ENCODE measurements at places on chromosomes 13 and 19.

- ATAC-seq = peak; percentile 97
Measured at GRCh38 chr19:19865750-19866610, at the start of gene ZNF253. ZNF253 (plus strand) TSS chr19:19865882; CDS start chr19:19865997, 115 bp downstream.

DNA sequence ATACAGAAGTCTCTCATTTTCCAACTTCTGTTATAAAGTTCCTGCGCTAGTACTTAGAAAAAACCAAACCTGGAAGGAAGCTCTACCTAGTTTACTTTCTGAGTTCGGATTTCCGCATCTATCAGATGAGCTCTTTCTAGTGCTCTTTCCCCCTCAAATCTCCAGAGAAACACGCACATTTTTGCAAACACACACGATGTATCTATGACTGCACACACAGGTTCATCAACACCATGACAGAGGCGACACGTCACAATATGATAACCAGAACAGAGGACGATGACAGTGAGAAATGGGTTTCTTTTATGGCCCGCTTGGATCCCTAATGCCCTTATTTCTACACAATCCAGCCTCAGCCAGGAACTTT lies 629 bp upstream of the LRRC63 start:
- ATAC-seq = peak; percentile 62

DNA sequence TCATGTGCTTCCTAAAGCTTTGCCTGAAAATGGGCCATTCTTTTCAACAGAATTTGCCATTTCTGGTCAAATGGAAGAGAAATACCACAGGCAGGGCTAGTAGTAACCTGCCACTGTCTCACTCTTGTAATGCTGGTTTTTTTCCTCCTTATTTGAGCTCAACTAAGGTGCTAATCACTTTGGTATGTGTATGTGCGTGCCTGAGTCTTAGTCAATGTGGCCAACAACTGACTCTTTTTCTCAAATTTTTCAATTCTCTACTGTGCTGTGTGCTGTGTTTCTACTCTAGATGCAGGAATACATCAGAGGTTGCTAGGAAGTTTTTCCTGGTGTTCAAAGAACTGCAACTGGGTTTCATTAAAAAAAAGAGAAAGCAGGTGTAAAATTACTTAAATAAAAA lies 870.2 kb downstream of the EFNB2 start:
- ATAC-seq = no peak

- ATAC-seq = no peak
Measured at GRCh38 chr13:112928972-112929782, 39.8 kb upstream of the MCF2L start.

- ATAC-seq = no peak
Measured at GRCh38 chr13:80054806-80055205, 286.1 kb downstream of the SPRY2 start.

DNA sequence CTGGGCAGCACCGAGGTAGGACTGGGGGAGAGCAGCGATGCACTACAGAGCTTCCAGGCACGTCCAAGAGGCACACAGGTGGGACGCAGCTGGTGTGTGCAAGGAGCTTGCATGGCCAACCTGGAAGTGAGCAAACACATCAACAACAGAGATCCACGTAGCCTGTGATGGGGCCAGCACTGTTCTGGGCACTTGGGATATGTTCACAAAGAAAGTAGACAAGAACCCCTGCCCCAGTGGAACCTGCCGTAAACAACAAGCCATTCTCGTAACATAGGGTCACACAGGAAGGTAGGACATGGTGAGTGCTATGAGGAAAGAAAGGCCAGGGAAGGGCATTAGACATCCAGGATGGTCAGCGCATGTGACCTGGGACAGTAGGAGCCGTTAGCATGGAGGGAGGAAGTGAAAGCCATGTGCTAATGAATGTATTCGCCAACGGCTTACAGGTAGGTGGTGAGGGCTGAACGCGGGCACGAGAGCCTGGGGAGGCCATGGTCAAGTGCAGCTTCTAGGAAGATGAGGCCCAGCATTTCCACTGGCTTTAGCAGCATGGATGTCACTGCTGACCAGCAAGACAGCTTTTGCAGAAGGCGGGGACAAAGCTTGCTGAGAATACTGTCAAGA lies 105.5 kb downstream of the TEX26 start:
- no peak for ATAC-seq

DNA sequence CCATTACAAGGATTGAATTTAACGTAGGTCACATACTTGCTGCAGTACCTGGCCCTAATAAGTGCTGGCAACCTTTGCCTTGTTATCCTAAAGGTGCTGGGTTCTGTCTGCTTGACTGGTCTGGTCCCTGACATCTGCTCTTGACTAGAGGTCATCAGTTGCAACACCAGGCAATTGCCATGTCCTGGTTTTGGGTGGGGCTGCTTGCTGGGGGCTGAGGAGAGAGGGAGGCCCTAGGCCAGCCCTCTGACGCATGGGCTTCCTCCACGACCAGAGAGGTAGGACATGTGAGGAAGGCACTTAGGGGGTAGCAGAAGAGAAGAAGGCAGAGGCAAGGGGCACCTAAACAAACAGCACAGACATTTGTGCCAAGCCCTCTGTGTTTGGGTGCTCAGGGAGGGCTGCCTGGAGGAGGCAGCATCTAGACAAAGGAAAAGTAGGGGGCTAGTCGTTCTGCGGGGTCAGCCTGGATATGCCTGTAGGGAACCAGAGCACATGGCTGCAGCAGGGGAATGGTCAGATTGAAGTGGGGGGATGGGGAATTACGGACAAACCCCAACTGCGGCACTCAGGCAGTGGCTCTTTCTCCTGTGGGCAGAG lies 21.7 kb downstream of the VSTM2B start:
- ATAC-seq = no peak

DNA sequence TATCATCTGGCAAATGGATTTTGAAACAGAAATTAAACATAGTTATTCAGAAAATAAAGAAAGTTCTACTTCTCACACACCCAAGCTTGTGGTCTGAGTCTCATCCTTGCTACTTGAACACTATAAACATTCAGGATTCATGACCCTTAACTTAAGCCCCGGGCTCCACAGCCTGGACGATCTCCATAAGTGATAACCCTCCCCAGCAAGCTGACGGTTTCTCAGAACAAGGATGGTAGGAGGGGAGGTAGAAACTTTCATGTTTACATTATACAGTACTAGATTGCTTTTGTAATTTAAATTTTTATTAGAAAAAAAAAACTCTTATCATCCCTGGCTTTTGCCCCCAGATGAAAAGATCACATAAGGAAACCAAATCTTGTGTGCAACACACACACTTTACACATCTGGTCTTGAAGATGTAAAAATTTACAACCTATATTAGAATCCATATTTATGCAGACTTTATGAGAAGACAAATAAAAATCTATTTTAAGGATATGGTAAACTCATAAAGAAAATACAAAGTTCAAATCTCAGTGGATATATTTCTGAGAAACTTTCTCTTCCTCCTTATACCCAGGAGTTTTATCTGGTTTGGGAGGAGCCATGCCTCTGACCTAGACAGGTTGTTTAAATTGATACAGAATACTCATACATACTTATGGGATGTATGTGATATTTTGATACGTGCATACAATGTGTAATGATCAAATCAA lies 20.0 kb upstream of the ATP12A start:
- no peak for ATAC-seq
